ENCODE measurements at places on chromosomes 1 and 21.
A peak's percentile ranks its signal among the peaks of the same experiment; 100 is the strongest.

- DNase-seq = no peak
Measured at GRCh38 chr1:238265866-238266265, 375.1 kb upstream of the ZP4 start.

GRCh38 chr1:26998429-26999300 is 5.2 kb downstream of the TRNP1 start:
- no peak for DNase-seq

GRCh38 chr1:20893931-20894330 is 106.8 kb upstream of the HP1BP3 start:
- DNase-seq = no peak

GRCh38 chr1:57311006-57311405 is 112.9 kb downstream of the DAB1 start:
- no peak for DNase-seq

DNA sequence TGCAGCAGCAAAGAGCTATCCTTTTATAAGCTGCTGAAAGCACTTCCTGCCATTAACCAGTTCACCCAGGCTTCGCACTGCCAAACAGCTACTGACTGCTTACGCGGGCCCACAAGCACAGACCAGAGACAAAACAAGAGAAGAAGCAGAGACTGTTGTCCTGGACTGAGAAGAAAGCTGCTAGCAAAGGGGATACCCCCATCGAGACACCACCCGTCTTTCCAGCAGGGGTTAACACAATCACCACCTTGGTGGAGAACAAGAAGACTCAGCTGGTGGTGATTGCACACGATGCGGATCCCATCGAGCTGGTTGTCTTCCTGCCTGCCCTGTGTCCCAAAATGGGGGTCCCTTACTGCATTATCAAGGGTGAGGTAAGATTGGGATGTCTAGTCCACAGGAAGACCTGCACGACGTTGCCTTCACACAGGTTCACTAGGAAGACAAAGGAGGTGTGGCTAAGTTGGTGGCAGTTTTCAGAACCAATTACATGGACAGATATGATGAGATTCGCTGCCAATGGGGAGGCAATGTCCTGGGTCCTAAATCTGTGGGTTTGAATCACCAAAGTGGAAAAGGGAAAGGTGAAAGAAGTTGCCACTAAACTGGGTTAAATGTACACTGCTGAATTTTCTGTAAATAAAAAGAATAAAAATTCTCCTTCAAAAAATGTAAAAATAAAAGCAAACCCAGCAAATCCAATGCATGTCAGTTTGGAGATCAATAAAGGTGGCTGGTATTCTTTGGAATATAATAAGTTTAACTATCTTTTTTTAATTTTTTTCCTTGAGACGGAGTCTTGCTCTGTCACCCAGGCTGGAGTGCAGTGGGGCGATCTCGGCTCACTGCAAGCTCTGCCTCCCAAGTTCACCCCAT is 1.2 kb downstream of the FMO5 start:
- no peak for DNase-seq

- DNase-seq = no peak
Measured at GRCh38 chr21:31983120-31983519, 110.3 kb downstream of the HUNK start.

GRCh38 chr1:25427696-25428095 is 3.0 kb upstream of the MACO1 start:
- no peak for DNase-seq

- DNase-seq = no peak
Measured at GRCh38 chr1:76075877-76076276, 1.3 kb downstream of the ST6GALNAC3 start.

DNA sequence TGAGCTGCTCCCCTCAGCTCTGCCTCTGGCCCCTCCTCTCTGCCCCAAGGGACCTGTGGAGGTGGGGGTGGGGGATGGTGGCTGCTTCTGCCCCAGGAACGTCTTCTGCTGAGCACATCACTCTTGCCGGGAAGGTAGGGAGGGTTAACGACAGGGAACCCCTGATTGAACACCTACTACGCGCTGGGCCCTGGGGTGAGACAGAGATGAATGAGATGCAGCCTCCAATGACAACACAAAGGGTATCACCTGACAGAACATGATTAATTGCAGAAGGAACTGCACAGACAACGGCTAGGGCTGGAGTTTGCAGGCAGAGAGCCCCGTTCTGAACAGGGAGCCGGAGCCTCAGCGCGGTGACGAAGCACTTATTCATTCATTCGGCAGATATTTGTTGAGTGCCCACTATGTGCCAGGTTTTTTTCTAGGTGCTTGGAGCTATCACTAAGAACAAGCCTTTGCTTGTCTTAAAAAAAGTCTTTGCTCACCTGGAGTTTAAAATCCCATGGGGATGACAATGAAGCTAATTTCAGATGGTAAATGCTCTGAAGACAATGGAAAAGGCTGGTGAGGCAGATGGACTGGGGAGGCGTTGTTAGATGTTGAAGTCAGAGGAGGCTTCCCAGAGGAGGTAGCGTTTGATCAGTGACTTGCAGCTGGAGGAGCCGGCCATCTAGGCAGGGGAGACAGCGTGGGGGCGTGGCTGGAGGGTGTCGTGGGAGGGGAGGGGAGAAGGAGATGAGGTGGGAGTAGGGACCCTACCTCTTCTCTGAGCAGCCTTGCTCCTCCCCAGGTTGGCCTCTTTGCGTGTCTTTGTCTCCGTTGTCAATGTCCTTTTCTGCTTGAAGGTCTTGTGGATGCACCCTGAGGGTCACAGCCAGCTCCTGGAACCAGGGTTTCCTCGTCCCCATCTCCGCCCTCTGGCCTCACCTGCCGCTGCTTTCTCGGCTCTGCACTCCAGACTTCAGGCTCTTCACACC is 103.1 kb upstream of the CSF3R start:
- no peak for DNase-seq

DNA sequence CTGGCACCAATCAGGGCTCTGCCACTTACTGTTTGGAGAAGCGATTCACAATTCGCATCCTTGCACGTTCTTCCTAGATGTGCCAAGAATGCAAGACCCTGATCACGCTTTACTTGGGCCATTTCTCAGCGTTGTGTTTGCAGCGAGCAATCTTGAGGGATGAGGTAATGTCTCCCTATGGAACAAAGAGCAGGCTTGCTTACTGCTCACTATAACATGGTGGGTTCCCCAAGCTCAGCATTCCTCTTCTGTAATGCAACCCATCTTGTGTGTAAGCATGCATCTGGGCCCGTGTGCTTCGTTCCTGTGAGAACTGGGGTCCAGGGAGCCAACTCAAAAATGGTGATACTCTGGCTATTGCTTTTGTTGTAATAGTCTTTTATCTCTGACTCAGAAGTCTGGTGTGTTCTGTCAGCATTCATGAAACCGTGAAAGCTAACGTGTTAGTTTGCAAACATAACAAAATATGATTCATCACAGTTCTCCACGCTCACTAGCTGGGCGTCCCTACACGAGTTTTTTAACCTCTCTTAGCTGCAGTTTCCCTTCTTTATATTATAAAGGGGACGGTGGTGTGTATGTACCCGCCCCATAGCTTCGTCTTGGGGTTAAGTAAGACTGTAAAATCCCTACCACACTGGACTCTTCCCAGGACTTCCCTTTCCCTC is 33.3 kb downstream of the DNTTIP2 start:
- no peak for DNase-seq

GRCh38 chr21:36149788-36150711 is 6.6 kb upstream of the DOP1B start:
- no peak for DNase-seq

GRCh38 chr1:170030212-170030611 is 44.3 kb downstream of the KIFAP3 start:
- no peak for DNase-seq

DNA sequence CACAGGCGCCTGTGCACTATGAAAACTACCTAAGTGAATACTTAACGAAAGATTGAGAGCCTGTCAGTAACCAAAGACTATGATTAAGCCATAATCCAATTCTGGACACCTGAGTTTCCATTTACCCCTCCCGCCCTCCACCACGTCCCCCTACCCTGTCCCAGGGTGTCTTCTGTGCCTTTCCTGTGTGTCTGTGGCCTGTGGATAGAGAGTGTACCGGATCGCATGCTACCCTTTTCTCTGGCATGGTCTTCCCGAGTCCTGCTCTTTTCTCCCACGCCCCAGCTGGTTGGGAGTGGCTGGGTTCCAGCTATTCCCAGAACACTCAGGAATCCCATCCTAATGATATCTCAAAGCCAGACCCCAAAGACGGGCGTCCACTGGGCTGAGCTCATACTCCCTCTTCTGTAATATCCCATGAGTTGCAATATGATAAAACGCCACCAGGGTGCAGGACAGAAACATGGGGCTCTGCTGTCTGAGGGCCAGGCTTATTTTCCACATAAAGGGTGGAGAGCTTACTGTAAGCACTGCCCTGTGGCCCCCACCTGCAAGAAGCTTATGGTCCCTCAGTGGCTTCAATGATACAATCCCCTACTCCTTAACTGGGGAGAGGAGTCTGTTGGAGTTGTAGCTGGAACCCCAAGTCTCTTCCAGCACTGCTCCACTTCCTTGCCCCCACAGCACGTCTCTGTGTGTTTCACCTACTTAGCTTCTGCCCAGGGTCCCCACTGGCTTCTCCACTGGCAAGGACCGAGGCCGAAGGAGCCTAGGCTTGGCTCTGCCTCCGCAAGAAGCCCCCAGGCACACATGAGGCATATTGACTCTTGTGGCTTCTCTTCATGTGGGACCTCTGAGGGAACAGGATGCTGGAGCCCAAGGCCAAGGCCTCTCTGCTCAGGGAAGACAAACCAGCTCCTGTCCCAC is 17.6 kb upstream of the ALX3 start:
- no peak for DNase-seq

GRCh38 chr1:169795687-169796086 is 980 bp upstream of the METTL18 start:
- DNase-seq = no peak

GRCh38 chr1:46131712-46132528 is 509 bp downstream of the PIK3R3 start:
- DNase-seq = peak; percentile 13

DNA sequence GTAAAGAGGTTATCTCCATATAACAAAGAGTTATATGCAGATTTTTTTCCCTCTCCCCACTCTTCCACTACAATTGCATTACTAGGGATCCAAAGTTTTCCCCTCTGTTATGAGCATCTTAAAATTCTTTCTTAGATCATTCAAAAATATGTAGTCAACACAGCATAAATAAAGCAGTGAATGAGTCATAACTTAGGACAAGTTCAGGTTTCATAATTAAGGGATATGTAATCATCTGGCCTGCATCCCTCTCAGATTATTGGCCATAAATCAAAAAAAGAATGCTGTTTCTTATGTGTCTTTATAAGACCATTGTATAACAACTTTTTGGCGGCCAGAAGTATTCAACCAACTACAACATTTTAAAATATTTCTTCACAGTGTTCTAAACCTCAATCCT is 1526.1 kb downstream of the KCNT2 start:
- DNase-seq = no peak

DNA sequence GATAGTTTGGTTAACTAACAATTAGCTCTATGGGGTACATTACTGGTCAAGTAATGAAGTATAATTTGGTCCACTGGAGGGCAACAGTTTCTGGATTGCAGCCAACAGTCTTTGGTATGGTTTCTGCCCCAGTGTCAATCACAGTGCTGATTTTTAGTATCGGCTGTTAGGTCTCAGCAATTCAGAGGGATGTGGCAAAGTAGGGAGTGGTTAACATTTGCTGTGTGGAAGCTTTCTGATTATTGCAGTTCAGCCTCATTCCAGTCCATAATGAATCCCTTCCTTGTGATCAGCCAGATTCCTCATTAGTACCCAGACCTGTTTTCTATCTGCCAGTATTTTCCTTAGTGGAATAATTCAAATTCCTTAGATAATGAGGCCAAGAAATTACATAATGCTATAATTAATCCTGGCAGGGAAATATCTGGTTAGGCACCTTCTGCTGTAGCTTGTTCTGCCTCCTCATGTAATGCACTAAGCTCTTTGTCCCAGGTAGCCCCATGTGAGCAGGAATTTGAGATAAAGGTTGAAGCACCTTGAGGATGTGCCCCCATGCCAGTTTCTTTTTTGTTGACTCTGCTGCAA is 14.0 kb downstream of the F3 start:
- no peak for DNase-seq

DNA sequence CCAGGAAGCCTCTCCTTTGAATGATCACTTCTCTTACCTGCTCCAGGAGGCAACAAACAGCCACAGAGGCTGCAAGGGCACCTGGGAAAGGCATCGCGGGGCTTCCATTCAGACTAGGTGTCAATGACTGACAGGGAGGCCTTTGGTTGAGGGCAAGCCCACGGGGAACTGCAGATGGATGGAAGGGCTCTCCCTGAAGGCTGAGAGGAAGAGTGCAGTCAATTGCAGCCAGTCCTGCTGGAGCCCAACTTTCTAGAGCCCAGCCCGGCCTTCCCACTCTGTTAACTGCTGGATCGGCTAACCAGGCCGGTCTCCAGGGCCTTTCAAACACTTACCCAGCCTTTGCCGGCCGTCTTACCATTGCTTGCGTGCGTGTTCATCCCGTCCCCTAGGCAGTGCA is 89.3 kb downstream of the LACTBL1 start:
- no peak for DNase-seq

- no peak for DNase-seq
Measured at GRCh38 chr1:154940651-154941194, 4.2 kb upstream of the PMVK start.

- peak; percentile 90 for DNase-seq
Measured at GRCh38 chr1:1890506-1891348, at the start of gene GNB1. GNB1 (minus strand) TSS chr1:1891087; CDS start chr1:1825453, 65,634 bp downstream.

- DNase-seq = peak; percentile 16
Measured at GRCh38 chr1:248622570-248623001, 12.3 kb downstream of the OR2T11 start.

DNA sequence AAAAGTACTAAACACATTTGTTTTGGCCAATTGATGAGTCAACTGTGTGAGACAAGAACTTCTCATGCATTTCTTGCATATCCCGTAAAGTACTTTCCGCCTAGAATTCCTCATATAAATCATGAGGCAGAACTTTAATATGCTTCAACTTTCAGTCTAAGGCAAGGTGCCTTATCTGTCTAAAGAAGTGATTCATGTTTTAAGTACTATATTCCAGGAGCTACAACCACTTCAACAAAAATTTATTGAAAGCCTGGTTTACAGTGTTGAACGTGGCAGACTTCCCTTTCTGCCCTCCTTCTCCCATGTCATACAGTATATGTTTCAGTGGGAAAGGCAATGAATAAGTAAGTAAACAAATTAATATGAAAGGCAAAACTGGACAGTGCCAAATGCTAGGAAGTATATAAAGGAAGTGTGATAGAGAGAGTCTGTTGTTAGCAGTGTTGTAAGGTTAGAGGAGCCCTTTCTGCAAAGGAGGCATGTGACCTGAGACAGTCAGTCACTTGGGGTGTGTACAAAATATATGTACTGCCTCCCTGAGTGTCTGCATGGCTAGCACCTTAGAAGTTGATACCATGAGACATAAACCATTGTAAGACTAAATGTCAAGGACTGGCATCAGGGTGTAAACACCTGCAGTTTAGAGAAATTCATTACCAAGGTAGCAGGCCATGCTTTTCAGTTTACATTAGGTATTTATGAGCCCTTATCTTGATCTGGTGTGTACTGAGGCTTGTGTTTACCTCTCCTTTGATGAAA is 362.2 kb downstream of the SRGAP2C start:
- DNase-seq = no peak

- DNase-seq = no peak
Measured at GRCh38 chr1:193542690-193543089, 356.3 kb upstream of the B3GALT2 start.

- DNase-seq = no peak
Measured at GRCh38 chr1:1001057-1001783, 1.3 kb upstream of the HES4 start.

GRCh38 chr1:183033205-183033604 is 10.0 kb downstream of the LAMC1 start:
- peak; percentile 55 for DNase-seq

All from central memory CD4-positive, alpha-beta T cell (primary cell).